OCI-LY7 (cell line): ENCODE measurements at places on chromosomes 16 and 17. TPM values are rescaled to one million over a fixed set of nuclear protein-coding genes. Genes with fewer than 3 reads are reported as not detected.

DNA sequence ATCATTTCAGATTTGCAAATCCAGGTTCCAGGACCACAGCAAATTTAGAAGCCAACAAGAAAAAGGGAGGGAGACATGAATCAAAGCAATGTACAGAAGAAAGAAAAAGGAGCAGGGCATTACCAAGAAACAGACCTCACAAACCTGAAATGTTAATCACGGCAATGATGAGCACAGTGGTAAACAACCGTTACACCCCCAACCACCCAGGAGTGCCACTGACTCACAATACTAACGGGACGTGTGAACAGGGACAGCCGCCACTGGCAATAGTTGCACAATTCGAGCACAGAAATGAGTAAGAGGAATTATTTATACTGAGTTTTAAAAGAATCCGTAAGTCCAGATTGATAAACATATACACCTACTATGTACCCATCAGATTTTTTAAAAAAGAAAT lies 13.8 kb downstream of the USP22 start:
- no peak for DNase-seq

DNA sequence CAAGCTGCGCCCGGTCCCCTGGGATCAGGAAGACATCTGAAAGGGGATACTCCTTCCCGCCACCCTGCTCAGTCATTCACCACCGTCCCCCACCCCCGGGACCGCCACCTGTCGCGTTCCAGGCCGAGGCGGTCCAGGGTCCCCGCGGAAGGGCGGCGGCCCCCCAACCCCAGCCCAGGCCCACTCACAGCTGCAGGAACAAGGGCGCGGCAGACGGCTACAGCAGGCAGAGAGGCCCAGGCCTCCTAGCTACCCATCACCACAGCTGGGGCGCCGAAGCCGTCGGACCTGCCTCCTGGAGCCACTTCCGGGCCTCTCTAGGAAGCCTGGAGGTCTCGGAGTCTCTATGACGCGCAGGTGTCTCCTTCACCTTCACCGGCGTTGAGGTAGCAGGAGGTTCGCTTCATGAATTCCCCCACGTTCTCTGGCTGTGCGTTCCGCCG lies at the start of gene SDR42E1:
Gene SDR42E1, minus strand, starts transcription at position 272 of the 443 bp plus-strand sequence. CDS start 10,612 bp downstream, outside the sequence.
- DNase-seq = peak; percentile 11

DNA sequence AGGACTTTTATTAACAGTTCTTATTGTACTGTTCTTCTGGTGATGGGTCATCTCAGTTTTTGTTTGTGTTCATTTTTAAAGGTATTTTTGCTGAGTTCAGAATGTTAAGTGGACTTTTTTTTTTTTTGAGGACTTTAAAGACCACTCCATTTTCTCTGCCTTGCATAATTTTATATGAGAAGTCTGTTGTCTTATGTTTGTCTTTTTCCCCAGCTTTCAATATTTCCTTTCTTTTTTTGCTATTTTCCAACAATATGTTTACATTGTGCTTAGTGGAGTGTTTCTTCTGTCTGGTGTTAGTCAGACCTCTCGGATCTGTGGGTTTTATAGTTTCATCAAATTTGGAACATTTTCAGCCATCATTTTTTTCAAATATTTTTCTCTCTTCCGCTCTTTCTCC lies 290.0 kb upstream of the TNRC6C start:
- DNase-seq = peak; percentile 19

DNA sequence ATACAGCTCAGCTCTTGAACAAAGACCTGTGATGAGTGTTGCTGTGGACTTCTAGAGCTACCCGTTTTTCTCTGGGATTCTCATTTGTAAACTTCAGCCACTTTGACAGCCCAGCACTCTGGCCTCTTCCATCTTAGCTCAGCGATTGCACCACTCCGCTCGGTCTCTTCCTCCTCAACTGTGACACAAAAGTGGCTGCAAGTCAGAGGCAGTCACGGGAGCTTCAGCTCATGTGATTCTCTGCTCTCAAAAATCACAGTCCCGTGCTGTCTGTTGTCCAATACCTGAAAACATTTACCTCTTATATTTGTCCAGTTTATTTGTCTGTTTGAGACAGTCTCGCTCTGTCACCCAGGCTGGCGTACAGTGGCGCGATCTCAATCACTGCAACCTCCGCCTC lies 75.7 kb upstream of the DNAH17 start:
- no peak for DNase-seq

DNA sequence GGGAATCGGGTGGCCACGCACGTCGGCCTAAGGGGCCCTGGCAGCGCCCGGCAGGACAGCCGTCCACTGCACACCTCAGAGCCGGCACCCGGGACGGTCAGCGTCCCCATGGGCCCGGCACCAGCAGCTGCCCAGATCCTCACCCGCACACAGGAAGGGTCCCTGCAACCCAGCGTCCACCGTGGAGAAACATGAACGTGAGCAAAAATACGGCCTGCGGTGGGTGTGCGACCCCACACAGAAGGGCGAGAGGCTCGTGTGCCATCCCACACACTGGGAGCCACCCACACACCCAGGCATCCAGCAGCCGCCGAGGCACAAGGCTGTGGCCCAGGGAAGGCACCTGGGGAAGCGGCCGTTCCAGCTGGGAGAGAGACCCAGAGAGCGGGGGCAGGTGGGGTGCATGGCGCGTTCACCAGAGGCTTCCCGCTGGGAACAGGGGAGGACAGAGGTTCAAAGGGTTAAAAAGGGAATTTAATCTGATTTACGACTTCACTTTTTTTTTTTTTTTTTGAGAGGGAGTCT lies 6.4 kb downstream of the PIEZO1 start:
- DNase-seq = no peak

The CDYL2 gene
- 2.5 and 2.8 TPM in 2 replicates for total RNA-seq

The FOXL1 gene
- 1.8 and 2.4 TPM in 2 replicates for total RNA-seq

The CA5A gene
- not detected in 2 replicates for total RNA-seq

DNA sequence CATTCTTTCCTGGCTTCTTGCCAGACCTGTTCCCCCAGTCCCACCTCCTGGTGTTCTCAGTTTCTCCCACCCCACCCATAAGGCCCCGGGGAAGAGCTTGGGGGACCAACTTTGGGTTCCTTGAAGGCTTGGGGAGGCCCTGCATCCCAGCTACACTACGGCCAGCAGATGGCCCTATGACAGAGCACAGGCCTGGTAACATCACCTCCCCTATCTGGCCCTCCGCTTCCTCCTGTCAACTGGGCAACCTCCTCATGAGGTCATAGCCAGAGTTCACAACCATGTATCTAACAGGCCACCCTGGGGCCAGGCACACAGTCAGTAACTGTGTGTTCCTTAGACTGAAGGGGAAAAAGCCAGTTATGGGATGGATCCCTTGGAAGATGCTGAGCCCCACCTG lies 31.4 kb downstream of the MYO15A start:
- DNase-seq = no peak

DNA sequence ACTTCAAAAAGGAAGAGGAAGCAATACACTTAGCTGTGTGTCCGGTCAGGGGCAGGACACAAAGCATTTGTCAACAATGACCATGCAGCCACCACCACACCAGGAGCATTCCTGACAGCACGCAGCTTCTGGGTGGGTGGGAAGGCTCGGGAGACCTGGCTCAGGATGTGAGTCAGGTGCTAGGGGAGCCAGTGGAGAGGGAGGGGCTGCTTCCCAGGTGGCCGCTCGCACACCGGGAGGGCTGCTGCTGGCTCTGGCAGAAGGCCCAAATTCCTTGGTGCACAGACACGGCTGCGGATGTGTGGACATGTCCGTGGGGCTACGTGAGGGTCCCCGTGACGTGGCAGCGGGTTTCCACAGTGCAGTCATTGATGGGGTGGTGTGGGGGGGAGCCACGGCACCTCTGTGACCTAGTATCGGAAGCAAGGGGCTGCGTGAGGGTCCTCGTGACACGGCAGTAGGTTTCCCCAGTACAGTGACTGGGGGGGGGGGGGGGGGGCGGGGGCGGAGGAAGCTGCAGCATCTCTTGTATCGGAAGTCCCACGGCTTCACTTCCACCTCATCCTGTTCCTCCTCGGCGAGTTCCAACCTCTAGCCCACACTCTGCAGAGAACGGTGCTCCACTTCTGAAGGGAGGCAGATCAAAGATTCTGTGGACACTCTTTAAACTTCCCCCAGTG lies 112.8 kb downstream of the ZNF778 start:
- no peak for DNase-seq

The SRCIN1 gene
- total RNA-seq = 4.6 and 4.9 TPM in 2 replicates

- DNase-seq = peak; percentile 16
Measured at GRCh38 chr16:2296661-2297505, 29.0 kb upstream of the RNPS1 start.

The TMEM88 gene
- total RNA-seq = 3.8 and 4.0 TPM in 2 replicates

The CLEC19A gene
- total RNA-seq = not detected in 2 replicates

The SULT1A4 gene
- 3.7 and 5.2 TPM in 2 replicates for total RNA-seq

The TP53TG3F gene
- not detected in 2 replicates for total RNA-seq

GRCh38 chr16:81527477-81528178 lies 83.0 kb downstream of the CMIP start:
- DNase-seq = no peak

DNA sequence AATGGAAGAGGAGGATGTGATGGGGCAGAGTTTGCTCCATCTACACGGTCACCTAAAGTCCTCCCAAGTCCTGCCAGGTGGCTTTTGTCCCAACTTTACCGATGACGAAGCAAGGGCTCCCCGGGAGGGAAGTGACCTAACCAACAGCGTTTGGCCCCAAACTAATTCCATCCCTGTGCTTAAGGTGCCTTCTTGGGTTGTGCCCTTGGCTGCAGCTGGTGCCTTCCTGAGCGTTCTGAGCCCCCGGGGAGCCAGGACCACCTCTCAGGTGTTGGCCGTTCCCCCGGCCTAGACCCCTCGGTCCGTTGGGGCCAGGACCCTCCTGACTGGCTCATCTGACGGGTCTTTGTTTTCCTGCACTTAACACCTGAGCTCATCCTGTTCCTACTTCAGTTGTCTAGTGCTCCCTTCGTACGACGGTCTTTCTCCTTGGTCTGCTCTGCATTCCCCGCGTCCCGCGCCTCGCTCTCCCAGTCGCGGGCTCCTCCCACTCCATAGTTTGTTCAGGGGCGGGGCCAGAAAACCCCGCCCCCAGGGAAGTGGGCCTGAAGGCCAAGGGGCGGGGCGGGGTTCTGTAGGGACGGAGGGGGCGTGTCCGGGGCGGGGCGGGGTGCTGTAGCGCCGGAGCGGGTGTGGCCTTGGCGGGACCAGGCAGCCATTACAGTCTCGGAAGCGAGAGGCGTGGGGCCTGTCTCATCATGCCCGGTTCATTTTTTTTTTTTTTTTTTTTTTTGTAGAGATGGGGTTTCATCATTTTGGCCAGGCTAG lies 822 bp upstream of the ZSCAN10 start:
- DNase-seq = peak; percentile 94

DNA sequence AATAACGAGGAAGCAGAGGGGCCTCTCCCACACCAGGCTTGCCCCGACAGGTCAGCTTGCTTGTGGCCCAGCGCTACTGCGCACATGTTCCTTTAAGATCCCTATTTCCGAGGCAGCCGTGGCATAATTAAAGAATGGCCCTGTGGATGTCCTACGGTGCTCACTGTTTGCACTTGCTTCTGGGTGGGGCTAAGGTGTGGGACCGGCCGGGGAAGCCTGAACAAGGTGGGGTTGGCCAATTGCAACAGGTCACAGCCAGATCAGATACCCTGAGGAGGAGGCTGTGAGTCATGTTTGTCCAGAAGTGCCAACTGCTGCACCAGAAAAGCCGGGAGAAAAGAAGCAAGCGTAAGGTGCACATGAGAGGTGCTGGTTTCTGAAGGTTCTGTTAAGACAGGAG lies 158.5 kb upstream of the CACNG5 start:
- no peak for DNase-seq

DNA sequence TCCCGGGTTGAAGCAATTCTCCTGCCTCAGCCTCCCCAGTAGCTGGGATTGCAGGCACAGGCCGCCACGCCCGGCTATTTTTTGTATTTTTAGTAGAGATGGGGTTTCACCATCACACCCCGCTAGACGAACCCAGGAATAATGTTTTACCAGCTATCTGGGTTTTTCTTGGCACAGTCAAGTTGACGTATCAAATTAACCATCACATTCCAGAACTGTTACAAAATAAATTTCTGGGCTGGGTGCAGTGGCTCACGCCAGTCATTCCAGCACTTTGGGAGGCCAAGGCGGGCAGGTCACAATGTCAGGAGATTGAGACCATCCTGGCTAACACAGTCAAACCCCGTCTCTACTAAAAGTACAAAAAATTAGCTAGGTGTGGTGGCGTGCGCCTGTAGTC lies 501.2 kb downstream of the SHISA9 start:
- no peak for DNase-seq

- DNase-seq = no peak
Measured at GRCh38 chr17:45013021-45013997, 38.1 kb downstream of the DCAKD start.

The MYH8 gene
- total RNA-seq = not detected in 2 replicates

GRCh38 chr17:64773836-64774761 lies 112.0 kb upstream of the SMURF2 start:
- peak; percentile 70 for DNase-seq

DNA sequence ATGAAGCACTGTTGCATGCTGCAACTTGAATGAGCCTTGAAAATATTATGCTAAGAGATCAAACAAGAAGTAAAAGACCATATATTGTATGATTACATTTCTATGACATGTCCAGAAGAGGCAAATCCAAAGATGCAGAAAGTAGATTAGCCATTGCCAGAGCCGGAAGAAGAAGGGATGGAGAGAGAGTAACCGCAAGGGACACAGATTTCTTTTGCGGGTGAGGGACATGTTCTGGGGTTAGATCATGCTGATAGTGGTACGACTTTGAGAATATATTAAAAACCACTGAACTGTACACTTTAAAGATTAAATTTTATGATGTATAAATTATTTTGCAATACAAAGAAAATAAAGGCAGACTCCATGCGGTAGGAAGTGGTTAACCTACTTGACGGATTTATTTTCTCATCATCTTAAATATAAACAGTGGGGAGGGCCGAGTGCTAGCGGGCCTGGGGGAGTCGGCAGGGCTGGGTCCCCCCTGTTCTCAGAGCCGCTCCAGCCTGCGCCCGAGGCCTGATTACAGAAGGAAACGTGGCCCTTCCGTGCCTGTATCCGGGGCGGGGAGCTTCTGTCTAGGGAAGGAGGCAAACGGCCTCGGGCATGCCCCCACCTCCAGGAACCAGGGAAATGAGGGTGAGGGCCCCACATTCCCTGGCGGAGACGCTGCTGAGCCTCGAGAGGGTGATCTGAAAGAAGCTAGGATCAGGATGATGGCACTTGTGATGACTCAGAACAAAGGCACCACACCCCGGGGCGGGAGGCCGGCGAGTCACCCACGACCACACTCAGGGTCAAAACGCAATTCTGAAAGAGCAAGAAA lies 48.0 kb downstream of the SHCBP1 start:
- DNase-seq = no peak

DNA sequence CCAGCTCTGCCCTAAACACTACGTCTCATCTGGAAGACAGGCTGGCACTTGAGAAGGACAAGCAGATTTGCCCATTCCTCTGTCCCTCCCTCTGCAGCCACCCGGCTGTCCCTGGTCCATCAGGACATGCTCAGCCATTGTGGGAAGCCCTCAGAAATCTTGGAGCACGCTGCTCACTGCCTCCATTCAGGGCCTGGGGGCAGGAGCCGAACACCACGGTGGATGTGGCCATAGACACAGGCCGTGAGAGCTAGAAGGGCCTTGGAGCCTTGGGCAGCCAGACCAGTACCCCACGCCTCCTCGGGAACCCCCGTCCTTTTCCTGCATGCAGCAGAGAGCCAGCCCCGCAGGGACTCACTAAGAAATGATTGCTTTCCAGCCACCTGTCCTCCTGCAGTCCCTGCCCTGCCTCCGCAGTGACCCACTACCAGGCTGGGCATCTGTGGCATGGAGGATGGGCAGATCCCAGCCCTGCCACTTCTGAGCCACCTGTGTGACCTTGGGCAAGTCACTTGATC lies 3.4 kb downstream of the DOC2A start:
- DNase-seq = no peak
